ENCODE measurements at places on chromosomes 13 and 19. TPM values are rescaled to one million over a fixed set of nuclear protein-coding genes. Genes with fewer than 3 reads are reported as not detected.

Gene WDR88
- total RNA-seq: not detected

Gene ZNF486
- 1.8 TPM for total RNA-seq

Gene ARMC6
- 31.4 TPM for total RNA-seq

Gene TNFRSF19
- total RNA-seq: 6.2 TPM

Gene RAB20
- total RNA-seq: 0.44 TPM

Gene MATK
- total RNA-seq: not detected

Gene CCL25
- total RNA-seq: not detected

Gene DIAPH3
- total RNA-seq: 18.6 TPM

Gene LRRC63
- not detected for total RNA-seq

Gene TUBA3C
- total RNA-seq: not detected

Gene NLRP9
- not detected for total RNA-seq

Gene KLF2
- total RNA-seq: 38.0 TPM

Gene GJB2
- not detected for total RNA-seq

Gene MKNK2
- total RNA-seq: 68.3 TPM

Gene MRPS31
- total RNA-seq: 14.8 TPM

Gene ACP7
- total RNA-seq: not detected

- H3K27ac ChIP-seq: peak overlapping the region; percentile 96
- H3K27me3 ChIP-seq: peaks cover 13% of the 10 kb centered on the region
- H3K4me1 ChIP-seq: peaks cover 46% of the 10 kb centered on the region
- H3K36me3 ChIP-seq: no peaks in the 10 kb centered on the region
Measured at GRCh38 chr13:29435125-29435911, 160.2 kb downstream of the SLC7A1 start.

DNA sequence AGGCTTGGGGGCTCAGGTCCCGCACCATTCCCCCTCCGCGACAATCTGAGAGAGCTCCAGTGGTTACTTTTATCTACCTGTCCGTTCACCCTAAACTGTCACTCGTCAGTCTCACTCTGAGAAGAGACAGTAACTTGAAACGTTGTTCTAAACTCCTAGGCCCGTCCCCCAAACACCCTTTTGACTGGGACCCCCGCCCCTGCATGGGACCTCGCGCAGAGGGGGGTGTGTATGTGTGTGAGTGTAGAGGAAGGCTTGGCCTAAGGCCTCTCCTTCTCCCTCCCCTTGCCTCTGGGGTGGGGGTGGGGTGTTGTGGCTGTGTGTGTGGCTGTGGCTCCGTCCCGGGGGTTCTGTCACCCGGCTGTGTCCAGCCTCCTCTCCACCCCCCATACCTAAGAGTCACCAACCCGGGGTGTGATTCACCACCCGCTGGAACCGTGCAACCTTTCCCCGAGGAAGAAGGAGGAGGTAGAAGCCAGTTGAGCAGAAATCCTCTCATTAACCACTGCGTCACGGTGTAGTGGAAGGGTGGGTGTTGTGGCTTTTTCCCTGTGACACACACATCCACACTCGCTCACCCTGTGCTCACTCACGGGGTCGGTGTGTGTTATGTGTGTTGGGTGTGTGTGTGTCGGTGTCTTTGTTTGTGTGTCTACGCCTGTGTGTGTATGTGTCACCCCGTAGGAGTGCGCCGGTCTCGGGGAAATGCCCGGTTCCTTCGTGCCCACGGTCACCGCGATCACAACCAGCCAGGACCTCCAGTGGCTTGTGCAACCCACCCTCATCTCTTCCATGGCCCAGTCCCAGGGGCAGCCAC, 2.4 kb downstream of the FOSB start:
- peak overlapping the region; percentile 89 for H3K4me3 ChIP-seq
- peaks cover 23% of the 10 kb centered on the region for H3K36me3 ChIP-seq
- H3K27me3 ChIP-seq: peaks cover 72% of the 10 kb centered on the region
- H3K4me1 ChIP-seq: peaks cover 62% of the 10 kb centered on the region
- peak overlapping the region; percentile 93 for H3K27ac ChIP-seq

DNA sequence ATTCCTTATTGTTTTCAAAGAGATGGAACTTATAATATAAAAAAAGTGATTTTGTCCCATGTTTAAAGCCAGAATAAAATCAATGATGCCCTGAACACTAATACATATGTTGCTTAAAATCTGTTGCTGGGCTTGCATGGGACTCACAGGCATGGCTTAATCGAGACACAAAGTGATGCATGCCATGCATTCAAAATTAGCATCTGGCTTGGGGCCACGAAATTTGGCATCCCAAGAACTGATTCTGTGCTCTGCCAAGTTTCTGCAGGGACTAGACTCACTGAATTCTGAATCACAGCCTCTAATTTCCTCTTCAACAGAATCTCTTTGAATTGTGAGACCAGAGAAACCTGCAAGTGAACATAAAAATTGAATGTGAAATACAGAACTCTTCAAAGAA, 109.2 kb downstream of the PCDH17 start:
- no peak overlapping the region for H3K4me3 ChIP-seq
- H3K4me1 ChIP-seq: no peaks in the 10 kb centered on the region

GRCh38 chr13:40406405-40407120, 259.9 kb downstream of the FOXO1 start:
- peak; percentile 86 for DNase-seq
- H3K27ac ChIP-seq: peak overlapping the region; percentile 95
- H3K4me3 ChIP-seq: peak overlapping the region; percentile 80
- H3K27me3 ChIP-seq: peaks cover 3% of the 10 kb centered on the region

- H3K27me3 ChIP-seq: no peaks in the 10 kb centered on the region
- no peak overlapping the region for H3K27ac ChIP-seq
- no peaks in the 10 kb centered on the region for H3K4me1 ChIP-seq
- DNase-seq: no peak
Measured at GRCh38 chr13:104004572-104004971, 938.4 kb upstream of the SLC10A2 start.

- peaks cover 14% of the 10 kb centered on the region for H3K27me3 ChIP-seq
- no peak overlapping the region for H3K4me3 ChIP-seq
Measured at GRCh38 chr19:15374796-15375440, 4.7 kb downstream of the AKAP8 start.

- H3K36me3 ChIP-seq: no peaks in the 10 kb centered on the region
- no peak for DNase-seq
- H3K27me3 ChIP-seq: no peaks in the 10 kb centered on the region
- H3K27ac ChIP-seq: no peak overlapping the region
- peaks cover 23% of the 10 kb centered on the region for H3K4me1 ChIP-seq
- H3K4me3 ChIP-seq: no peak overlapping the region
Measured at GRCh38 chr13:31168736-31169135, 7.0 kb upstream of the HSPH1 start.

GRCh38 chr13:97339988-97340749, 93.8 kb upstream of the RAP2A start:
- H3K27me3 ChIP-seq: no peaks in the 10 kb centered on the region
- H3K27ac ChIP-seq: no peak overlapping the region
- peaks cover 42% of the 10 kb centered on the region for H3K4me1 ChIP-seq
- DNase-seq: no peak
- peaks cover 11% of the 10 kb centered on the region for H3K36me3 ChIP-seq
- H3K4me3 ChIP-seq: no peak overlapping the region

GRCh38 chr13:81745391-81745790, 1404.5 kb upstream of the SPRY2 start:
- no peaks in the 10 kb centered on the region for H3K4me1 ChIP-seq
- H3K4me3 ChIP-seq: no peak overlapping the region
- H3K27me3 ChIP-seq: no peaks in the 10 kb centered on the region
- H3K27ac ChIP-seq: no peak overlapping the region

GRCh38 chr13:73757481-73758233, 376.5 kb downstream of the KLF12 start:
- no peaks in the 10 kb centered on the region for H3K36me3 ChIP-seq
- no peak for DNase-seq
- no peaks in the 10 kb centered on the region for H3K27me3 ChIP-seq
- H3K4me1 ChIP-seq: peaks cover 9% of the 10 kb centered on the region
- H3K27ac ChIP-seq: no peak overlapping the region

- peaks cover 54% of the 10 kb centered on the region for H3K36me3 ChIP-seq
- no peak overlapping the region for H3K27ac ChIP-seq
- peaks cover 1% of the 10 kb centered on the region for H3K27me3 ChIP-seq
- DNase-seq: no peak
- H3K4me3 ChIP-seq: no peak overlapping the region
Measured at GRCh38 chr19:43872547-43873336, 45.6 kb downstream of the ZNF283 start.

GRCh38 chr19:46887240-46887782, 26.5 kb downstream of the ARHGAP35 start:
- peak overlapping the region; percentile 81 for H3K27ac ChIP-seq
- H3K4me3 ChIP-seq: peak overlapping the region; percentile 40
- no peaks in the 10 kb centered on the region for H3K27me3 ChIP-seq

DNA sequence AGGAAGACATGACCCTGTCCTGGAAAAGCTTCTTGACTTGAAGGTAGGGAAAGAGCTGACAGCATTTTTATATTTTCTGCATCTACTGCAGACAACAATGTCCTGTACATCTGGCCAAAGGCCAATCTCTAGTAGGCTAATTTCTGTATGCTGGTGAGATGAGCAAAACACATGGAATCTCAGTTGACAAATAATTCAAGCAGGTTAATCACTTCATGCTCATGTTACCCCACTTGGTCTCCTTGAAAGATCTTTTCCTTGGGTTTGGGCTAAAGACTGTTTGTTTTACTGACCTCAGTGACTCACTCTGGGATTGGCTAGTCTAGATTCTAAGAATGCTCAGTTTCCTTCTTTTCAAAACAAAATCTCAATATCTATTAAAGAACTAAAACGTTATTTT, 298.8 kb downstream of the LMO7 start:
- no peak overlapping the region for H3K4me3 ChIP-seq
- DNase-seq: peak; percentile 28
- H3K4me1 ChIP-seq: peaks cover 14% of the 10 kb centered on the region
- H3K27me3 ChIP-seq: peaks cover 5% of the 10 kb centered on the region

DNA sequence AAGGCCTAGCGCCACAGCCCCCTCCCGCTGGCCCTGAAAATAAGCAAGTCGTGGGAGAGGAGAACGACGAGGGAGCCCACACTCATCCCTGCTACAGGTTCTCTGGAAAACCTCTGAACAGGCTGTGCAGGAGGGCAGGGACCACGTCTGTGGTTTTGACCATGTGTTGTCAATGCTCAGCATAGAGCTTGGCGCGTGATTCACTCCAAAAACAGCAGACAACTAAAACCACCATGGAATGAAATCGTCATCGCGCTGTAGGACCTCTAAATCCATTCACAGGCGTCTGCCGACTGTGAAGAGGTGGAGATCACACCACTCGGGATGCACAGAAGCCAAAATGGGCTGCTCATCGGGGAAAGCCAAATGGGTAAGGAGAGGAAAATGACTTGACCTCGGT, 121.3 kb downstream of the COL4A1 start:
- DNase-seq: no peak
- no peak overlapping the region for H3K27ac ChIP-seq
- H3K4me1 ChIP-seq: peaks cover 13% of the 10 kb centered on the region
- H3K27me3 ChIP-seq: peaks cover 2% of the 10 kb centered on the region
- H3K36me3 ChIP-seq: peaks cover 29% of the 10 kb centered on the region

GRCh38 chr19:50548191-50549058, 19.8 kb downstream of the LRRC4B start:
- no peaks in the 10 kb centered on the region for H3K36me3 ChIP-seq
- no peak for DNase-seq
- no peak overlapping the region for H3K4me3 ChIP-seq
- H3K27ac ChIP-seq: no peak overlapping the region

GRCh38 chr19:33487901-33488800, 33.4 kb downstream of the PEPD start:
- H3K27ac ChIP-seq: no peak overlapping the region
- no peak overlapping the region for H3K4me3 ChIP-seq
- no peaks in the 10 kb centered on the region for H3K4me1 ChIP-seq

GRCh38 chr13:58302349-58302748, 670.8 kb downstream of the PCDH17 start:
- no peak for DNase-seq
- no peaks in the 10 kb centered on the region for H3K4me1 ChIP-seq
- H3K27me3 ChIP-seq: no peaks in the 10 kb centered on the region
- no peak overlapping the region for H3K27ac ChIP-seq
- H3K36me3 ChIP-seq: no peaks in the 10 kb centered on the region

DNA sequence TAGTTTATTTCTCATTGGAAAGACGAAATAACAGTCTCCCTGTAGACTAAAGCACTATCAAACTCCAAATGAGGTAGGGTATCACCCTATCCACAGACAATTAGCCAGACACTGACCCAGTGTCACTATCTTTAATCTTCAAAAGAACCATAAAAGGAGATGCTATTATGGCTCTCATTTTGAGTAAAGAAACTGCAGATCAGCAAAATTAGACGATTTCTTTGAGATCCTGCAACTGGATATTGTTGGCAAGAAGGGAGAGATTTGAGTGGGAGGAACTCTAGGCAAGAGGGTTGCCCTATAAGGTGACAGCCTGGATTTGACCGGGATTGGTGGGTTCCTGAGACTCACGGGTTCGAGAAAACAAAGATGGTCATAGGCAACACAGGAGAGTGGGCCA, 71.2 kb downstream of the PCDH9 start:
- no peaks in the 10 kb centered on the region for H3K4me1 ChIP-seq
- no peak overlapping the region for H3K4me3 ChIP-seq
- H3K27ac ChIP-seq: no peak overlapping the region

- peaks cover 6% of the 10 kb centered on the region for H3K4me1 ChIP-seq
- no peak for DNase-seq
- H3K27me3 ChIP-seq: no peaks in the 10 kb centered on the region
- peaks cover 7% of the 10 kb centered on the region for H3K36me3 ChIP-seq
Measured at GRCh38 chr19:33132425-33132824, 511 bp downstream of the WDR88 start.

GRCh38 chr13:52833296-52833875, 15.1 kb downstream of the PCDH8 start:
- no peak overlapping the region for H3K4me3 ChIP-seq
- DNase-seq: no peak
- H3K4me1 ChIP-seq: peaks cover 8% of the 10 kb centered on the region
- H3K36me3 ChIP-seq: no peaks in the 10 kb centered on the region
- H3K27me3 ChIP-seq: no peaks in the 10 kb centered on the region
- H3K27ac ChIP-seq: no peak overlapping the region

DNA sequence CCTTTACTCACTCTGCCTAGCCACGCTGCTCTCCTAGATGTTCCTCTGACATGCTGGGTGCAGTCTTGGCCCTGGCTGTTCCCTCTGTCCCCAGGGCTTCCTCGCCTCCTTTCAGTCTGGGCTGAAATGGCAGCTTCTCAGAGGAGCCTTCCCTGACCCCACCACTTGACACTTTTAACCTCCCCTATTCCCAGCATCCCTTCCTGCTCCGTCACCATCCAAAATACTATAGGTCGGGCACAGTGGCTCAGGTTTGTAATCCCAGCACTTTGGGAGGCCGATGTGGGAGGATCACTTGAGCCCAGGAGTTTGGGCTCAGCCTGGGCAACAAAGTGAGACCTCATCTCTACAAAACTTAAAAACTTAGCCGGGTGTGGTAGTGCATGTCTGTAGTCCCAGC, 2.6 kb downstream of the FAM187B start:
- no peaks in the 10 kb centered on the region for H3K36me3 ChIP-seq
- 0 out of 2 replicates have a peak, but pooled peaks cover 5% of the 10 kb centered on the region for H3K4me1 ChIP-seq
- H3K4me3 ChIP-seq: no peak overlapping the region
- no peak overlapping the region for H3K27ac ChIP-seq

- H3K36me3 ChIP-seq: peaks cover 38% of the 10 kb centered on the region
- H3K4me3 ChIP-seq: no peak overlapping the region
- no peaks in the 10 kb centered on the region for H3K27me3 ChIP-seq
Measured at GRCh38 chr13:110337247-110337646, 30.2 kb downstream of the COL4A2 start.

DNA sequence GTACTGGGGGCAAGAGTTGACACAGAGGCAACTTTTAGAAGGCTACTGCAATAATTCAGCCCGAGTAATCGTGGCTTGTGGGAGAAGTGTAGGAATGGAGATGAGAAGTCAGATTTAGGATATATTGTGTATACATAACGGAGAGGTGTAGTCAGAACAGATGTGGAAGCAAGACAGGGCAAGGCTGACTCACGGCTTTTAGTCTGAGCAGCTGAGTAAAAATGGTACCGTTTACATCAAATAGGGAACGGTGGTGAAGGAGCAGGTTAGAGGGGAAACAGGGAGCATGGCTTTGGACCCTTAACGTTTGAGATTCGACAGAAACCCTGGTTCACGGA, 796 bp upstream of the LSM14A start:
- H3K36me3 ChIP-seq: peaks cover 18% of the 10 kb centered on the region
- peak; percentile 85 for DNase-seq
- peak overlapping the region; percentile 95 for H3K4me3 ChIP-seq
- H3K27me3 ChIP-seq: no peaks in the 10 kb centered on the region
- H3K4me1 ChIP-seq: peaks cover 37% of the 10 kb centered on the region
- peak overlapping the region; percentile 98 for H3K27ac ChIP-seq

Measured in HFFc6 (cell line).